Aorta (tissue), 5 donors: ENCODE measurements at places on chromosomes 4 and X. TPM values are rescaled to one million over a fixed set of nuclear protein-coding genes. Genes with fewer than 3 reads are reported as not detected.

DNA sequence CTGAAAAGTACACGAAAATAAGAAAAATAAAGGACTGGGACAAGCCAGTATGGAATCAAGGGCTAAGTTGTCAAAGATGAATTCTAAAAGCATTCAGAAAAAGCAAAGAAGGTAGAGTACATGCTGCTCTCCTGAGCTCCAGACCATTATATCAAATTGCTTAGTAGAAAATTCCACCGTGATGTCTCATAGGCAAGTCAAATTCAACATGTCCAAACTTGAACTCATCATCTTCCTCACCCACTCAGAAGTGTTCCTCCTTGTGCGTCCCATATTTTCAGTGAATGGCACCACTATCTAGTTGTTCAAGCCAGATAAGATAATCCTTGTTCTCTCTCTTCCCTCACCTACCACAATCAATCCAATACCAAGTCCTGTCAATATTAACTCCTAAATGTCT is 37.5 kb upstream of the IL13RA2 start:
- H3K4me1 ChIP-seq, result no peaks in the 10 kb centered on the region
- DNase-seq, result no peak
- no peak overlapping the region for H3K27ac ChIP-seq
- no peak overlapping the region for H3K4me3 ChIP-seq
- no peaks in the 10 kb centered on the region for H3K27me3 ChIP-seq

- H3K27ac ChIP-seq, result no peak overlapping the region
- no peaks in the 10 kb centered on the region for H3K4me1 ChIP-seq
- H3K4me3 ChIP-seq, result no peak overlapping the region
Measured at GRCh38 chr4:1445716-1446445, 39.6 kb upstream of the NKX1-1 start.

DNA sequence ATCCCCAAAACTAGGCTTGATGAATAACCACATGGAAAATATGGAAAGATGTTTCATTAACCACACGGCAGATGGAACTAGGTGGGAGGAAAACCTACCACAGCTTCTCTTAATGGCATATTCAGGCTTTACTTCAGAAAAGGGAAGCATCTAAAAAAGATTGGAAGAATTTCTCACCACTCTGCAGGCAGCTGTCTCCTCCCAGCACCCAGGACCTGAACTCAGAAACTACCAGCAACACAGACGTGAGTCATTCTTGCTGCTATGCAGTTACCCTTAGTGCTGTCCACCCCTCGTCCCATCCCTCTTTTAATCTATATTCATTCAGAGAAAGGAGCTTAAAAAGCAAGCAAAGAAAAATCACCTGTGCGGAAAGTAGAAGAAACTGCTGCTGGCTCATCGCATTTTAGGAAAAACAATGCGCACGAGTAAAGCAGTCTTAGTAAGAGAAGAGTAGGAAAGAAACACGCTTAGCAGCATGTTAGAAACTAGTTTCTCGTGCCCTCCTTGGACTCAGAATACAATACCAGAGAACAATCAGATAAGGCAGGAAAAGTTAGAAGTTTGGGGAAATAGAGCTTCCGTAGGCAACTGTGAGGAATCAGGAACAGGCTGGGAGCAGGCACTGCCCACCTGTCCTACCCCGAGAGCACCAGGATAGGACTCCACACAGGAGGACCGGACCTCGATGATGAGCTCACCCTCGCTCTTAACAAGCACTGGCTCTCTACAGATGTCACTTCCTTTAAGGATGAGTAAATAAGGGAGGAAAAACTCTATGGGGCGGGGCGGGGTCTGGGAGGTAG is 48.1 kb upstream of the ENPP6 start:
- H3K27ac ChIP-seq, result no peak overlapping the region
- H3K27me3 ChIP-seq, result no peaks in the 10 kb centered on the region
- no peaks in the 10 kb centered on the region for H3K4me1 ChIP-seq
- no peaks in the 10 kb centered on the region for H3K36me3 ChIP-seq
- DNase-seq, result no peak

DNA sequence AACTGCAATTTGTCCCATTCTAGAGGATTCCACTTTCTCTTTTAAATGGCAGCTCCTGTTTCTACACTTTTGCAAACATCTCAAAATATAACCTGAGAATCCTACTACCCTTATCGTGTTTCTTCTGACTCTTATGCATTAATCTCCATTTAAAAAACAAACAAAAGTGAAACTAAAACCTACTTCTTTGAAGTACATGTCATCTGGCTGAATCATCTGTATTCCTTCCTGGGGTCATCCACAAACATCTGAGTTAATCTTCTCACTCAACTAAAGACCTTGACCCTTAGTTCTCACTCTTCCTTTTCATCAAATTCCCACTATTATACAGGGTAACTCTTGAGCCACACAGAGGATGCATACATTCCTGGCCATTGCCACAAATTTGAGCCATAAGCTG is 584.8 kb downstream of the PPARGC1A start:
- no peaks in the 10 kb centered on the region for H3K4me1 ChIP-seq
- H3K27me3 ChIP-seq, result no peaks in the 10 kb centered on the region
- no peak overlapping the region for H3K4me3 ChIP-seq

GRCh38 chrX:9171841-9172463 is 138.0 kb upstream of the FAM9B start:
- H3K27me3 ChIP-seq, result no peaks in the 10 kb centered on the region
- H3K4me3 ChIP-seq, result no peak overlapping the region
- no peak for DNase-seq
- H3K36me3 ChIP-seq, result no peaks in the 10 kb centered on the region
- H3K4me1 ChIP-seq, result no peaks in the 10 kb centered on the region

- no peaks in the 10 kb centered on the region for H3K36me3 ChIP-seq
- no peak overlapping the region for H3K4me3 ChIP-seq
- DNase-seq, result no peak
- no peak overlapping the region for H3K27ac ChIP-seq
Measured at GRCh38 chrX:124282580-124282979, 49.9 kb upstream of the TEX13D start.

DNA sequence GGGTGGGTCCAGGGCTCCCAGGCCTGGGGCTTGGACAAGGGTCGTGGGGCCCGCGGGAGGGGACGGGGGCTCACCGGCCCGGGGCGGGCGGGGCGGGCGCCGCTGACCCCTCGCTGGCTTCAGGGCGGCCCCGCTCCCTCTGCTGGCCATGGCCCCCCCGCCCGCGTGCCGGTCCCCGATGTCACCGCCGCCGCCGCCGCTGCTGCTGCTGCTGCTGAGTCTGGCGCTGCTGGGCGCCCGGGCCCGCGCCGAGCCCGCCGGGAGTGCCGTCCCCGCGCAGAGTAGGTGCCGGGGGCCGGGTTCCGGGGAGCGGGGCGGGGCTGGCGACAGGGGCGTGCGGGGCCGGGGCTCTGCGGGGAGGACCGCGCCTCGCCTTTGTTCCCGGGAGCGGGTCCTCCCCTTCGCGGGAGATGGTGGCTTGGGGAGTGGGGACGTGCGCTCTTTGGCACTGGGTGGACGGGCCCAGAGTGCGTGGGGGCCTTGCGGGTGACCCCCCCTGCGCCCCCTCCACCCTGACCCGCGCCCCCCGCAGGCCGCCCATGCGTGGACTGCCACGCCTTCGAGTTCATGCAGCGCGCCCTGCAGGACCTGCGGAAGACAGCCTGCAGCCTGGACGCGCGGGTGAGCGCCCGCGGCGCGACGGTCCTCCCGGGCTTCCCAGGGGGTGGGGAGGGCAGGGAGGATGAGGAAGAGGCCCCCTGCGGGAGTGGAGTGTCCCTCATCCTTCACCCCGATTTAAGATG is 16.8 kb upstream of the NAT8L start:
- no peaks in the 10 kb centered on the region for H3K4me1 ChIP-seq
- peak; percentile 78 for DNase-seq
- no peaks in the 10 kb centered on the region for H3K27me3 ChIP-seq
- peak overlapping the region; percentile 25 for H3K4me3 ChIP-seq
- H3K36me3 ChIP-seq, result no peaks in the 10 kb centered on the region
- H3K27ac ChIP-seq, result no peak overlapping the region

HTN3 gene
- total RNA-seq, result not detected

SHOX gene
- total RNA-seq, result not detected

NDP gene
- 0.26 TPM for total RNA-seq

UNC5C gene
- total RNA-seq, result 10.6 TPM
